ENCODE measurements at places on chromosomes 1 and 21. TPM values are rescaled to one million over a fixed set of nuclear protein-coding genes. Genes with fewer than 3 reads are reported as not detected.

Gene TCP10L
- 0.53 TPM for total RNA-seq

Gene NES
- not detected for total RNA-seq

Gene DEPDC1
- 25.7 TPM for total RNA-seq

Gene GPR25
- not detected for total RNA-seq

Gene MAP10
- 1.6 TPM for total RNA-seq

Gene CTNNBIP1
- total RNA-seq = 12.7 TPM

Gene FAM72A
- total RNA-seq = 34.1 TPM

Gene SYT2
- total RNA-seq = not detected

Gene FCMR
- 121 TPM for total RNA-seq

Gene LCE1F
- not detected for total RNA-seq

Gene AGRN
- total RNA-seq = 18.3 TPM

GRCh38 chr21:45709696-45710268 is 66.3 kb downstream of the PCBP3 start:
- no peaks in the 10 kb centered on the region for H3K4me1 ChIP-seq
- H3K27ac ChIP-seq = no peak overlapping the region
- DNase-seq = no peak
- H3K4me3 ChIP-seq = no peak overlapping the region
- H3K27me3 ChIP-seq = no peaks in the 10 kb centered on the region

GRCh38 chr1:14873677-14874076 is 275.2 kb downstream of the KAZN start:
- peaks cover 3% of the 10 kb centered on the region for H3K27me3 ChIP-seq
- H3K36me3 ChIP-seq = no peaks in the 10 kb centered on the region
- no peaks in the 10 kb centered on the region for H3K4me1 ChIP-seq
- DNase-seq = no peak
- no peak overlapping the region for H3K4me3 ChIP-seq

GRCh38 chr21:16554503-16554902 is 824.7 kb downstream of the USP25 start:
- H3K4me3 ChIP-seq = no peak overlapping the region
- H3K27ac ChIP-seq = no peak overlapping the region
- no peak for DNase-seq
- H3K36me3 ChIP-seq = no peaks in the 10 kb centered on the region

- H3K4me1 ChIP-seq = peaks cover 10% of the 10 kb centered on the region
- peaks cover 2% of the 10 kb centered on the region for H3K27me3 ChIP-seq
- H3K36me3 ChIP-seq = no peaks in the 10 kb centered on the region
- H3K4me3 ChIP-seq = no peak overlapping the region
- no peak for DNase-seq
Observed at GRCh38 chr21:29477347-29477746, 178.6 kb downstream of the BACH1 start.

GRCh38 chr1:222921945-222922344 is 107.1 kb downstream of the DISP1 start:
- H3K36me3 ChIP-seq = no peaks in the 10 kb centered on the region
- H3K27ac ChIP-seq = no peak overlapping the region
- no peaks in the 10 kb centered on the region for H3K4me1 ChIP-seq
- no peak for DNase-seq

- no peaks in the 10 kb centered on the region for H3K4me1 ChIP-seq
- DNase-seq = no peak
- peaks cover 35% of the 10 kb centered on the region for H3K27me3 ChIP-seq
- H3K4me3 ChIP-seq = no peak overlapping the region
- H3K27ac ChIP-seq = no peak overlapping the region
Observed at GRCh38 chr1:154765970-154766369, 104.1 kb downstream of the KCNN3 start.

GRCh38 chr1:93061895-93062792 is 16.9 kb upstream of the MTF2 start:
- H3K4me3 ChIP-seq = no peak overlapping the region
- no peaks in the 10 kb centered on the region for H3K36me3 ChIP-seq
- no peak overlapping the region for H3K27ac ChIP-seq
- peaks cover 29% of the 10 kb centered on the region for H3K27me3 ChIP-seq
- H3K4me1 ChIP-seq = no peaks in the 10 kb centered on the region

GRCh38 chr1:168320800-168321450 is 40.2 kb downstream of the TBX19 start:
- H3K36me3 ChIP-seq = peaks cover 31% of the 10 kb centered on the region
- DNase-seq = no peak
- H3K27me3 ChIP-seq = no peaks in the 10 kb centered on the region
- H3K27ac ChIP-seq = no peak overlapping the region
- H3K4me3 ChIP-seq = no peak overlapping the region
